ENCODE measurements at places on chromosomes 1 and 21.

- no peak for DNase-seq
Measured at GRCh38 chr21:28971171-28971570, 21.5 kb downstream of the LTN1 start.

DNA sequence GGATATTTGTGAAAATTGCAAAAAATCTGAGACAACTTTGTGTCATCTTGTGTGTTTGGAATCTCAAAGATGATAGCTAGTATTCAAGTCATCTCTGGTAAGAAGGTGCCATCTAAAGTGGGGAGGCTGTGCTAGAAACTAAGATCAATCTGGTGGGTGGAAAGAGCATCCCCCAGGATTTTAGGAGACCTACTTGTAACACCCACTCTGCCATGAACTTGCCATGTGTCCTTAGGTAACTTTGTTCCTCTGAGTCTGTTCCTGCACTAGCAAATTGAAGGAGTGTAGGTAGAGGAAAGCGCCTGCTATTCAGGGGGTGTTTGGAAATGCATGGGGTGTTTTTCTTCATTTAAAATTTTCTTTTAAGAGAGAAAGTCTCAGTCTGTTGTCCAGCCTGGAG lies 24.4 kb downstream of the LGR6 start:
- no peak for DNase-seq

GRCh38 chr1:6906783-6907182 lies 121.5 kb downstream of the CAMTA1 start:
- no peak for DNase-seq

GRCh38 chr1:30423570-30423969 lies 299.8 kb downstream of the MATN1 start:
- no peak for DNase-seq

DNA sequence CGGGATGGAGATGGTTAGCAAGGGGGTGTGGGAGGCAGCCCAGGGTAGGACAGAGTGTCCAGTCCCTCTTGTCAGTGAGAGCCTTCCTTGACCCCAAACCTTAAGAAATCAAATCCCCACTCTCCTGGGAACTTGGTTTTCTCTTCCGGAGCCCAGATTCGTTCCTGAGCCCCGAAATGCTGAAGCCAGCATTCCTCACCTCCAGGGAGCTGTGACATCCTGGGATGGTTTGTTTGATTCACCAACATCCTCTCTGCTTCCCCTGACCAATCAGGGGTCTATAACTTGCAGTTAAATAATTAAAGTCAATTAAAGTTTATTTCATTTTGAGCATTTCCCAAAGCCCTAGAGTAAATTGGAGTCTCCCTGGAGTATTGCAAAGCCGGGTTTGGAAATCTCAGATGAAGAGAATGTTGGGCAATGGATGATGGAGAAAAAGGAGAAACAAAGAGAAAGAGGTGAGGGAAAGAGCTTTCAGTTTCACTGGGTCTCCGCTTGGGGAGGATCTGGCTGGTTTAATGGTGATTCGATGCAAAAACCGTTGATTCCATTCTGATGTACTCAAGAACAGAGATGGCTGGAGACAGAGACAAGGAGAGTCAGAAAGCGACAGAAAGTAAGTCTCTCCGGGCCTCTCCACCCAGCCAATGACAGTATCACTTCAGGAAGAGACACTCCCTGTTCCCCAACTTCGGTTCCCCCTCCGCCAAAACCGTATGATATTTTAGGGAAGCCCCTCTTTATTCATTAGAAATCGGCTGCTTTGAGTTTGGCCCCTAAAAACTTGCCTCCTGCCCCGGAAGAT lies 12.8 kb upstream of the ALX3 start:
- no peak for DNase-seq
